CD4-positive, alpha-beta T cell (primary cell): ENCODE measurements at places on chromosomes 1 and 21. TPM values are rescaled to one million over a fixed set of nuclear protein-coding genes. Genes with fewer than 3 reads are reported as not detected.

DNA sequence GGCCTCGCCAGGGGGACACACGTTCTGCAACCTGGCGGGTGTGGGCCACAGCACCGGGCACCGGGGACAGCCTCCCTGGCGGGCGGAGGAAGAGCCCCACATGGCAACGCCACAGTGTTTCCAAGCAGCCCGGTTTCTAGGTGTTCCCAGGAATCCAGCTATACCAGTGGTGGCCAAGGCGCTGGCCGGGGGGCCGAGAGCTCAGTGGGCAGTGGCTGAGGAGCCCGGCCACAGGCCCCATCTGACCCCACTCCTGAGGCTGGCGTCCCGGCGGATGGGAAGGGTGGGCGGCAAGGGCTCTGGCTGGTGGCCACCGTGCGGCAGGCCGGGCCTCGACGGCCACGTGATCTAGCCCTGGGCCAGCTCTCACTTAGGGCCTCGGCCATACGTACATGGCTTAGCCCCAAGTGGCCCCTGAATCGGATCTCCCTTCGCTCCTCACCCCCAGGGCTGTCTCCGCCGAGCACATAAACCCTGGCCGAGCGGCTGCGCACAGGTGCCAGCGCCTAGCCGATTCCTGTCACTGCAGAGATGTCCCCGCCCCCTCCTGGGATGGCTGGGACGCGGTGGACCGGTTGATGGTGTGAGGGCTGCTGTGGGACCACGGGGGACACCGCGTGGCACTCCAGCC lies 68.7 kb downstream of the MORN1 start:
- H3K36me3 ChIP-seq, result no peaks in the 10 kb centered on the region
- H3K27me3 ChIP-seq, result no peaks in the 10 kb centered on the region
- no peak overlapping the region for H3K4me3 ChIP-seq
- no peak for DNase-seq
- H3K4me1 ChIP-seq, result peaks cover 16% of the 10 kb centered on the region
- no peak overlapping the region for H3K27ac ChIP-seq

GRCh38 chr1:61981870-61982660 lies 212.6 kb upstream of the L1TD1 start:
- DNase-seq, result no peak
- H3K27ac ChIP-seq, result no peak overlapping the region
- H3K36me3 ChIP-seq, result no peaks in the 10 kb centered on the region
- no peaks in the 10 kb centered on the region for H3K4me1 ChIP-seq
- no peaks in the 10 kb centered on the region for H3K27me3 ChIP-seq
- H3K4me3 ChIP-seq, result no peak overlapping the region

GRCh38 chr21:41059871-41060270 lies 108.1 kb upstream of the BACE2 start:
- H3K27me3 ChIP-seq, result peaks cover 2% of the 10 kb centered on the region
- no peaks in the 10 kb centered on the region for H3K4me1 ChIP-seq
- no peak overlapping the region for H3K27ac ChIP-seq
- H3K36me3 ChIP-seq, result no peaks in the 10 kb centered on the region
- H3K4me3 ChIP-seq, result no peak overlapping the region
- DNase-seq, result no peak

Gene ALX3
- not detected for total RNA-seq

Gene OR2L3
- total RNA-seq, result not detected

Gene DPYD
- total RNA-seq, result 34.4 TPM

GRCh38 chr1:116944613-116945012 lies 34.9 kb downstream of the PTGFRN start:
- no peaks in the 10 kb centered on the region for H3K36me3 ChIP-seq
- H3K27me3 ChIP-seq, result no peaks in the 10 kb centered on the region
- peaks cover 18% of the 10 kb centered on the region for H3K4me1 ChIP-seq
- no peak for DNase-seq

DNA sequence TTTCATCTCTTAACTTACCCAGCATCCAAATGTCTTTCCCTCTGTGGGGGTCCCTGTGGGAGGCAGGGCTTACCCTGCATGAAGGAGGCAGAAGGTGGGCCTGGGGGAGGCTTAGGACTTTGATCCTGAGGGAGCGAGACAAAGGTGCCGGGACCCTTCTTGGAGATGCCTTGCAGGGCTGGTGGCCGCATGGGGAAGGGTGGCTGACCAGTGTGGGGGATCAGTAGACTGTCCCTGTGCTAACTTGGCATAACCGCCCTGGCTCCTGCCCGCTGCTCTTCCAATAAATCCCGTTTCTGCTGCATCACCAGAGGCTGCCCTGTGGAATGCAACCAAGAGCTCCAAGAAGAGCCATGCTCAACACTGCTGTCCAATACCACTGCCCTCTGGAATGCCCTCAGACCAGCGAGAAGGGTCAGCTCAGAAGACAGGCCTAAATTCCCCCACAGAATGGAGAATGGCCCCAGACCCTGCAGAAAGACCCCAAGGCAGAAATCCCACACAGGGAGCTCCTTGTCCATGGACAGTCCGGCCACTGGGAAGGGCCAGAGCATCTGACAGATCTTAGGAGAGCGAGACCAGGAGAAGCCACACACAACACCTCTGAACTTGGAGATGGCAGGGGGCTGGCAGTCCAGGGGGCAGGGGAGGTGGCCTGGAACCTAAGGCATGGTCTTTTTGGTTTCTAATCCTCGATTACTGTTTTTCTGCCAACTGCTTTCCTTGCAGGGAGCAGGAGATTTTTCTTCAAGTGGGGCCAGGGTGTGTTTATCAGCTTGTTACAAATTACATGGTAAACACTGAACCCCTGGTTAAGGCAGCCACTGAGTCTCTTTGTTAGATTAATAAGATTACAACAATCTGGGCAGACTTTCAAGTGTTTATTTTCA lies 46.7 kb upstream of the DMRTB1 start:
- H3K27ac ChIP-seq, result peak overlapping the region; percentile 62
- no peak overlapping the region for H3K4me3 ChIP-seq
- peaks cover 67% of the 10 kb centered on the region for H3K4me1 ChIP-seq
- no peaks in the 10 kb centered on the region for H3K27me3 ChIP-seq

Gene TPTE
- total RNA-seq, result not detected

DNA sequence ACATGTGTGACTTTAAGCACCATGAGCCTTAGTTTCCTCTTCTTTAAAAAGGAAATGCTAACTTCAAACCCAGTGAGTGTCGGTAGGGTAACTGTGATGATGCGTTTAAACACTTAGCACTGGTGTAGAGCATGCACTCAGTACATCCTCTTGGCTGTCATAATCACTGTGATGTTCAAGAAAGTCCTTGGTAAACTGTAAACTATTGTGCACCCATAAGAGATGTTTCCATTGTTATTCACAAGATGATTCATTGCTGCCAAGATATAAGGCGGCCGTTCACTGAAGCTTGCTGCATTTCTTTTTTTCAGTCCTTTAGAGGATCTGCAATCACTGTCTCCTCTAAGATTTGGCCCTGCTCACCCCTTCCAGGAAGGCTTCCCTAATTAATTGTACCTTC lies 61.8 kb upstream of the DAB1 start:
- no peaks in the 10 kb centered on the region for H3K4me1 ChIP-seq
- H3K27me3 ChIP-seq, result no peaks in the 10 kb centered on the region
- H3K4me3 ChIP-seq, result no peak overlapping the region
- no peak overlapping the region for H3K27ac ChIP-seq
- H3K36me3 ChIP-seq, result no peaks in the 10 kb centered on the region
- no peak for DNase-seq

Gene CELA2B
- total RNA-seq, result not detected

DNA sequence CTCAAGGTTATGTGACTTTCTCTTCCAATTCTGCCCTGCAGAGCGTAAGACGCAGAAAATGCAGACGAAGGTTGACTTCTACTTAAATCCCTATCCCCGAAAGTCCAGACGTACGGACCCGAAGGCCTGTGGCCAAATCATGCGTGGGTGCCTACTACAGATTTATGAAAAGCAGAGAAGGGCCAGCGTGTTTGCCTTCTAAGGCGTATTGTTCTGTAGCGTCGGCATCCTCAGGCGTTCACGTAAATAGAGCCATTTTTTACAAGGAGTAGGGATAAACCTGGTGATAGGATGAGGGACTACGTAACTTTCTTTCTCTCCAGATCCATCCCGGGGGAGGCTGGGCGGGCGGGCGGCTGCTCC lies 222 bp upstream of the GIPC2 start:
- H3K36me3 ChIP-seq, result no peaks in the 10 kb centered on the region
- no peak for DNase-seq
- H3K4me1 ChIP-seq, result peaks cover 16% of the 10 kb centered on the region
- peak overlapping the region; percentile 51 for H3K4me3 ChIP-seq
- H3K27ac ChIP-seq, result no peak overlapping the region
- peaks cover 39% of the 10 kb centered on the region for H3K27me3 ChIP-seq

DNA sequence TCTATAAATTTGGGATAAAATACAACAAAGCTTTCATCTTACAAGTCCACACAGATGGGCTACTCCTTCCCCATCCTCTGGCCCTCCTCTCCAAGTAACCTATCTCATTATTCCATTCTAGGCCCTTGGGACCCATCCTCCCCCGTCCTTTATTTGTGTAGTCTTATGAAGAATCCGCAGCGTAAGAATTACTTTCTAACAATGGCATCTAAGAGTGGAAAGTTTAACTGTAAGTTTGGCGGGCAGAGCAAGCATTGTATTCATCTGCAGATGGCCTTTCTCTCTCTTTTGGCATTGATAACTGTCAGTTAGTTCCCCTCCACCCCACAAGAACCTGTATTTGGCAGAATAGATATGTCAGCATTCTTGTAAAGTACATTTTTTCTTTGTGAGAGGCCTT lies 91.9 kb upstream of the TSPAN2 start:
- DNase-seq, result no peak
- H3K27me3 ChIP-seq, result no peaks in the 10 kb centered on the region
- no peaks in the 10 kb centered on the region for H3K4me1 ChIP-seq
- no peaks in the 10 kb centered on the region for H3K36me3 ChIP-seq
- no peak overlapping the region for H3K27ac ChIP-seq

Gene ABCG1
- 116 TPM for total RNA-seq

Gene ILDR2
- 0.67 TPM for total RNA-seq

DNA sequence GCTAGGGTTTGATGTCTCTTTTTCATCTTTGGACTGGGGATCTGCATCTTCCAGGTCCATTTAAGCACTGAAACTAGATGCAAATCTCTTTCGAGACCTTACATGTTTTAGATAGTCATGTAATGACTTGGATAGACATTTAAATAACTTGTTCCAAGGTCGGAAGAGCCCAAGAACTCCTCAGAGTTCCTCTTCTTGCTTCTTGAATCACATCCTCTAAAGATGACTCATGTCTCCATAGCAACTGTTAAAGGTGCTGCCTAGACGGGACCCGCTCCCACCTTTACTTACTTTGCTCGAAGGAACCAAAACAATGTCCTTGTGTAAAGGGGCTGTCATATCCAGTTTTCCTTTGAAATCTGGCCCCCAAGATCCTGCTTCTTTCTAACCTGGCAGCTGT lies 130.0 kb downstream of the EDEM3 start:
- H3K27ac ChIP-seq, result no peak overlapping the region
- no peak overlapping the region for H3K4me3 ChIP-seq
- H3K36me3 ChIP-seq, result no peaks in the 10 kb centered on the region
